ENCODE measurements at places on chromosomes 7 and 10.

DNA sequence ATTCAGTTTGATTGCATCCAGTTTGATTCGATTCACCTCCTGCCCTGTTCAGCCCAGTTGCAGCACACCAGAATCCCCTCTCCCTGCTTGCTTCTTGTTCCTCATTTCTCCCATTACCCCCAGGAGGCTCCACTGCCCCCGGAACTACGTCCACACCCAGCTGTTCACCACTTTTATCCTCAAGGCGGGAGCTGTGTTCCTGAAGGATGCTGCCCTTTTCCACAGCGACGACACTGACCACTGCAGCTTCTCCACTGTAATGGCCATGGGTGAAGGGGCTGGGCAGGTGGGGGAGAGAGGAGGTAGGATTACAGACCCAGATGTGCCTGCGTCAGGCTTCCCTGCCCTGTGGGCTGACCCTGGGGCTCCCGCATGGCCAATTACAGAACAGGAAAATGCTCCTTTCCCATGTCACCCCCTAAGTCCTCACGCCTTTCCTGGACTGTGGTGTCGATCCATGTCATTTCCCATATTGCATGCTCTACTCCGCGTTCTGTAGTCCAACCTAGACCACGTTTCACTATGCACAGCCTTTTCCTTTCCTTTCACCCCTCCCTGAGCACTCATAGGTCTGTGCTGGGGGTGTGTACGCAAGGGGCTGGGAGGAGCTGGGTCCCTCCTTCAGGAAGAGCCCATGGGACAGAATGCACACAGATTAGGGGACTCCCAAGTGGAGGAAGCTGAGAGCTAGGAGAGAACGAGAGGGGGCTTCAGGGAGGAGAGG, 8.2 kb downstream of the GHRHR start:
- no peak for DNase-seq

GRCh38 chr10:50456719-50457118, 167.0 kb downstream of the SGMS1 start:
- DNase-seq = no peak

DNA sequence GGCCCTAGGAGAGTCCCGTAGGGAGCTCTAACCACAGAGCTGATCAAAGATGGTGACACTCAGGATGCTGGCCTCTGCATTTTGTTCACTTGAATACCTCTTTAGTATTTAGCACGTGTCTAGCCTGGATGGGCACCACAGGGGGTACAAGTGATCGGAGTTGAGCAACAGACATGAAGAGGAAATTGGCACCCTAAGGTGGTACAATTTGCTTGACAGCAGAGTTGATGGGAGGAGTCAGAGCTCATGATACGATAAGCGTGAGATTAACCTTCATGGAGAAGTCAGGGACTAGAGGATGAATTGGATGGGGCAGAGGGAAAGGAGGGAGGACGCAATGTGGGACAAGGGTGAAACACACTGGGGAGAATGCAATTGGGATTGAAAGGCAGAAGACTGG, 9.9 kb upstream of the ZNF212 start:
- no peak for DNase-seq

DNA sequence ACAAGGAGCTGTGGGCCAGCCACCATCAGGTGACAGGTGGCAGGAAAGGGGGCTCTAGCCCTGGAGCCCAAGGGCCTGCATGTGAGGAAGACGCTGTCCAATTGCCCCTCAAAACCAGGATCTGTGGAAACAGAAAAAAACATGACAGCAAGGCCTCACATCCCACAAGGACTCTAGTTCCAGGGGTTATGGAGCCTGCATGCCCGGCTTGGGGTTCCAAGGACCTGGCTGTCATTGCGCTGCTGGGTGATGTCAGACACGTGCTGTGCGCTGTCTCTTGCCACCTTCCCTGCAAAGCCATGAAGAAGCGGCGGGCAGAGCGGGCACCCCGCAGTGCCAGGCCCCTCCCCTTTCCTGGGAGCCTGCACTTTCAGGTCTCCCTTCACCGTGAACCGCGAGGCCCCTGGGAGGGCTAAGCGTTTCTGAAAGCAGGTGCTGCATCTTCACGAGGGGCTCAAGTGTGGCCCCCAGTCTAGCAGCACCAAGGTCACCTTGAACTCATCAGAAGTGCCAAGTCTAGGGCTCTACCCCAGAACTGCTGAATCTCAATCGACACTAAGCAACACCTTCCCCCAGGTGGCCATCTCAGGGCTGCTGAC, 15.1 kb upstream of the CRYGN start:
- DNase-seq = no peak

GRCh38 chr7:141071260-141071854, 2.5 kb upstream of the TMEM178B start:
- peak; percentile 95 for DNase-seq

DNA sequence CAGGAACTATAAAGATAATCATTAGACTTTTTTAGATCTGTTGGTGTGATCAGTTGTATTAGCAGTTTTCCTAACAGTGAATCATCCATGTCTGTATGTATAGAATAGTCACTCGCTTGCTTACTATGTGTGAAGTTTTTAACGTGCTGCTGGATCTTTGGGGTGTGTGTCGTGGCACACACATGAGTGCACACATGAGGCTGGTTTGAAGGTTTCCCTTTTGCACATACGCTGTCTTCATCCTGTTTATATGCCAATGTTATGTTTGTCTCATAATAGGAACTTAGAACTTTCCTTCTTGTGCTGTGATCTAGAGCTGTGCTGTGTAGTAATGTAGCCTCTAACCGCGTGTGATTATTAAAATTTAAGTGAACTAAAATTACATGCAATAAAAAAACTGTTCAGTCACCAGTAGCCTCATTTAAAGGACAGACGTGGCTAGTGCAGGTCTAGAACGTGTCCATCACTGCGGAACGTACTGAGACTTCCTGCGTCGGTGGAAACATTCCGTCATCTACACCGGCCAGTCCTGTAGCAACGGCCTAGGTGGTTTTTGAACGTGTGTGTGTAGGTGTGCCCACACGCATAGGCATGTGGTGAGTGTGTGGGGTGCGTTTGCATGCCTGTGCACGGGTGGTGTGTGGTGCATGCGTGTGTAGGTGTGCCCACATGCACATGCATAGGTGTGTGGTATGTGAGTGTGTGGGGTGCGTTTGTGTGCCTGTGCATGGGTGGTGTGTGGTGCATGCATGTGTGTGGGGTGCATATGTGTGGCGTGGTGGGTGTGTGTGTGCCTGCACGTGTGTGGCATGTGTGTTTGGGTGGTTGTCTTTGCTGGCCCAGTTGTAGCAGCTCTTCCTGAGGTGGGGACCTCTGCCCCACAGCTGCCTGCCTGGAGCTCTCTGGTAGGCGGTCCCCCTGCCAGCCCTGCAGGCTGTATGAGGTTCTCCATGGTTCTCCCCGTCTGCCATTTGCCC, 56.6 kb downstream of the INPP5A start:
- DNase-seq = no peak

DNA sequence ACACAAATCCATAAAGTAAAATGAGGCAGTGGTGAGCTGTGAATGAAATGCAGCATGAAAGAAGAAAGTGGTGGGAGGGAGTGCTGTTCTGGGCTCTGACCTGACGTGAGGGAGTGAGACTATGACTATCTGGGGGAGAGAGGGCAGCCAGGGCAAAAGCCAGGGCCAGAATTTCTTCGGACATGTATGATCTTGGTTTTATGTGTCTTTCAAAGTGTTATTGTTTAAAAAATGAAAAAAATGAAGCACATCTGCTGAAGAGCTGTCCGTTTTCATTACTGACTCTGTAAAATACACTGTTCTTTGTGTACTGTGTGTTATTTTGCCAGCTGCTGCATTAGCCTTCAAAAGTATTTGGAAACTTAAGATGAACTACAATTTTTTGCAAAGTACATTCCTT, 70.2 kb upstream of the KLF14 start:
- DNase-seq = no peak

DNA sequence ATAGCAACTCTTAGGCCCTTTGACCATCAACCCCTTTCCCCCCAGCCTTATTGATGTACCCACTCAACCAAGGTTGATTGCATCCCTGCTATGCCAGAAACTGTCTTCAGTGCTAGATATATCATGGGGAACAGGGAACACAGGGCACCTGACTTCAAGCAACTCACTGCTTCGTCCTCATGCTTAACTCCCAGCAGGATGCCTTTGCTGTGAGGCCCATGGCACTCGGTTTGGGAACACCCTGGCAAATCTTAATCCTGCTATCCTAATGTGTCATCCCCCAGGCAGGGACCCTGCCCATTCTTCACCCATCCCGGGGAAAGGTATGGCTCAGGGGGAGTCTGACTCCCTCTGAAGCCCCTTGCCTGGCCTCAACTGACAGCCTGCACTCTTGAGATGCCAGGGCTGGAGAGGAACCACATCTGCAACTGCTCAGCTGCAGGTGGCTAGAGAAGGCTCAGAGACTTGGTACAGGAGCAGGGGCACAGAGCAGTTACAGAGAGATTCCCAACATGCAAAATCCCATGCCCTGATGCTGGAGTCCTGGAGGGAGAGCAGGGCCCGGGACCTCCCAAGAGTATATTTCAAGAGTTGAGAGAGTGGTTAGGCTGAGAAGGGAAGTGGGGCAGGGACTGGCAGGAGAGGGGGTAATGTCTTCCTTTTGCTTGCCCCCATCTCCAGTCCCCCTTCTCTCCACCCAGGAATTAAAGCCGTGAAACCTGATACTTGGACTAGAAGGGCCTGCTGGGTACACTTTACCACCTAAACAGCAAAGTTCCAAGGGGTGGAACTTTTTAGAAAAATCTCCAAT, 2.4 kb upstream of the UNC5B start:
- DNase-seq = no peak

DNA sequence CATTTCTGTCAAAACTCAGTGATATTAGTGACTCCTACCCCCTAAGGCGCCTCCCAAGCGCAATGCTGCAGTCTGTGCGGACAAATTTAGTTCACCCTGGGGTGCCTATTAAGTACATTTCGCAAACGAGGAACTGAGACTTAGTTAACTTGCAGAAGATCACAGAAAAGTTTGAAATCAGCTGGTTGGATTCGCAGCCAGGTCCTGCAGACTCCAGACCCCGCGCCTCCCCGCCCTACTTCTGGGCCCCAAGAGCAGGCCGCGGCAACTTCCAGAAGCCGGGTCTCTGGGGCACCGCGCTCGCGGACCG, 588 bp downstream of the CYREN start:
- DNase-seq = no peak

DNA sequence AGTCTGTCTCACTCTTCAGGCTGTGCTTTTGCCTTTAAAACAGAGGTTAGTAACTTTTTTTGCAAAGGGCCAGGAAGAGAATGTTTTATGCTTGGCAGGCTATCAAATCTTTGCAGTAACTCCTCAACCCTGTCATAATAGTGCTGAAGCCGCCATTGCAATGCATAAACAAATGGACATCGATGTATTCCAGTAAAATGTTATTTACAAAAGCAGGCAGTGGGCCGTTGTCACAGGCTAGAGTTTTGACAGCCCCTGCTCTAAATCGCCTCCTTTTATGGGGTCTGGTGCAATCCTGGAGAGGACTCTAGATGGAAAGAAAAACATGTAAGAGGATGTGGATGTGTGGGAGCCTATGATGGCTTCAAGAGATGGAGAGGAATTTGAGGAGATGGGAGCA, 568.3 kb downstream of the TYW1 start:
- no peak for DNase-seq

DNA sequence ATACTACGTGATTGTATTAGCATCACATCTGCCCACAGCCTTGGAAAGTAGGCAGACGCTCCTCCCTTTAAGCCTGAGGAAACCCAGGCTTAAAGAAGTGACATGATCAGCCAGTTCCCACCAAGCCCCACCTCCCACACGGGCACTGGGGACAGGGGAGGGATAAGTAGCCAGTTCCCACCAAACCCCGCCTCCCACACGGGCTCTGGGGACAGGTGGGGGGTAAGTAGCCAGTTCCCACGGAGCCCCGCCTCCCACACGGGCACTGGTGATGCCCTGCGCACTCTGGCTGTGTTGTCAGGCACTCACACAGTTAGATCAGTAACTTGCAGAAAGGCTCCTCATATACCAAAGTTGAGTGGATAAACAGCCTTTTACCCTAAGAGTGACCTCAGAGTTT, 606.8 kb downstream of the PTPRN2 start:
- DNase-seq = no peak

DNA sequence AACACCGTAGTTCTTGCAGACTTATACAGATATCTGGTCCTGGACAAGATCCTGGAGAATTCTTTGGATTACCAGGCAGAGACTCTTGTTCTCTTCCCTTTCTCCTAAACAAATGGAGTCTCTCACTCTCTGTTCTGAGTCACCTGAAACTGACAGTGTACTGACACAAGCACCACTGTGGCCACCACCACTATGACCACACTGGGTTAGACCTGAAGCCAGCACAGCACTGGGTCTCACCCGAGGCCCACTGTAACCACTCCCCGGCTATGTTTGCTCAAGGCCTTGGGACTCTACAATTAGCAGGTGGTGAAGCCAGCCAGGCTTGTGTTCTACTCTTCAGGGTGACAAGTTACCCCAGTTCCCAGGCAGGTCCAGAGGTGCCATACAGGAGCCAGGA, 22.8 kb downstream of the SLC39A12 start:
- DNase-seq = no peak

DNA sequence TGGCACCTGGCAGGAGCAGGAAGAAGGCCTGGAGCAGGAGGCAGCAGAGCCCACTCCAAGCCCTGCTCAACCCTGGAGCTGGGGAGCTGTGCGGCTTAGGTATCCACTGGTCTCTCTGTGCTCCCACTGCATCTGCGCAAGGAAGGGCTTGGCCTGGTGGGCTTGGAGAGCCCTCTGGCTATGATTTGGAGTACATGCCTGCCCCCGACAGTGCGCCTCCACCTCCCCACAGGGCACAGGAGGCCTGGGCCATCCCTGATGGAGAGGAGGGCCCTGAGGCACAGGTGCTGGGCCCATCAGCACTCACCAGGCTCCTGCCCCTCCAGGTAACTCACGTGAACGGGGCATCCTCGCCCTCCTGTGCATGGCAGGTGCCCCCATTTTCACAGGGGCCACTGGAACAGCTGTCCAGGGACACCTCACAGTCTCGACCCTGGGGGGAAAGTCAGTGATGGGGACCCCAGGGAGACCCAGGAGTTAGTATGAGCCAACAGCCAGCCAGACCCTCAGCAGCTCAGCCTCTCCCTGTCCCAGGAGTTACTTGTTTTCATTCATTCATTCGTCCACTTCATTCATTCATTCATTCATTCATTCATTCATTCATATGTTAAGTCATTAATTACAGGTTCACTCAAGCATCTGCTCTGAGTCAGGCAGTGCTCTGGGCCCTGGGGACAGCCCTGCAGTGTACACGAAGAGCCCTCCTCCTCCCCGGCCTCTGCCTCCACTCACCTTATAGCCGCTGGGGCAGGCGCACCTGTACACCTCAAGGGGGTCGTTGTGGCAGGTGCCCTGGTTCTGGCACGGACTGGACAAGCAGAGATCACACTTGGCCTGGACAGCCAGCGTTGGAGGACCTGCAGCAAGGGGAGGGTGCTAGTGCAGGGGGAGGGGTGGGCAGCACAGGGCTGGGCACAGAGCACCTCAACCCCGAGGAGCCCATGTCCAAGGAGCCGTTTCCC, 167.2 kb downstream of the SLIT1 start:
- no peak for DNase-seq
